ENCODE measurements at places on chromosomes 3 and 15. TPM values are rescaled to one million over a fixed set of nuclear protein-coding genes. Genes with fewer than 3 reads are reported as not detected.

Gene DUOXA2
- not detected for total RNA-seq

Gene PAQR9
- total RNA-seq, result not detected

Gene ALDH1L1
- not detected for total RNA-seq

Gene CXCR6
- total RNA-seq, result not detected

Gene PRSS50
- not detected for total RNA-seq

Gene EFCC1
- not detected for total RNA-seq

Gene SPATA12
- not detected for total RNA-seq

Gene CEMIP
- total RNA-seq, result 324 TPM

Gene CIDEC
- not detected for total RNA-seq

Gene CTXN2
- not detected for total RNA-seq

Gene SNTN
- not detected for total RNA-seq

Gene TRAK1
- total RNA-seq, result 37.8 TPM

Gene GCSAM
- total RNA-seq, result not detected

Gene TNFAIP8L3
- 10.7 TPM for total RNA-seq

Gene C3orf85
- not detected for total RNA-seq

Gene ZNF860
- total RNA-seq, result under 0.01 TPM

Gene GRM7
- total RNA-seq, result not detected

Gene MAPKAPK3
- 25.4 TPM for total RNA-seq
